ENCODE measurements at places on chromosomes 11 and 22.

DNA sequence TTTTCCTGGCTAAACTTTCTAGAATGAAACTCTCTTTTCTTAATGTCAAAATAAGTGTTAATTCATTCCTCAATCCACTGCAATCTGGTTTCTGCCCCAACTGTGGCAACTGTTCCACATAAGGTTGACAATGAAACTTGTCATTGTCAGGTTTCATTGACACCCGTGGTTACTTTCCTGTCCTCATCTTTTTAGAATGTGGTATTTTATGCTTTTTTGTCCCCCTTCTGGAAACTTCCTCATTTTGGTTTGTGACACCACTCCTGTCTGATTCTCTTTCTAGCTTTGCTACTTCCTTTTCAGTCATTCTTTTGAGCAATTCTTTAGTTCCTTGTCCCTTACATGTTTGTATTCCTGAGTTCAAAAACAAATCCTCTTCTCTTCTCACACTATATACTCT lies 7.5 kb upstream of the PDE3B start:
- DNase-seq, result no peak

DNA sequence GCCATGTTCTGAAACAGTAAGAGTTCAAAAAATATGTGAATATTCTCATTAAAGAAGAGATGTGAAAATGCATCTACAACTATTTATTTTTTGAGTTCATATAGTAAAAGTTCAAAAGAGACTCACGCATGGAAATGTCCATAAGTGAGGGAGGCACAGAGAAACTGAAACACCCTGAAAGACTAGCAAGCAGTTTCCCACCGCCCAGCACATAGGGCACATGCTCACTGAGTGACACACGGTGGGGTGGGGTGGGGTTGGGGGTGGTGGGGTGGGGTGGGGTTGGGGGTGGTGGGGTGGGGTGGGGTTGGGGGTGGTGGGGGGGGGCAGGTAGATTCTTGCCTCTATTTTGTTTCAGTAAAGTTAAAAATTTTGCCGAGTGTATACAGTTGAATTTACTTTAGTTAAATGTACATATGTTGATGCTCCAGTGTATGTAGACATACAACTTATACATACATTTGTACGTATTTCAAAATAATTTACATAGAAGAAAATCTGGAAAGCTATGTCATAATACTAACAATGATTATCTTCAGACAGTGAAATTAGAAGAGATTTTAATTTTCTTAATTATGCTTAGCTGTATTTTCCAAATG lies 6.3 kb downstream of the CCDC34 start:
- no peak for DNase-seq

GRCh38 chr11:21485006-21485405 lies 707.9 kb upstream of the ANO5 start:
- no peak for DNase-seq

GRCh38 chr11:31487848-31488247 lies 21.6 kb downstream of the IMMP1L start:
- DNase-seq, result peak; percentile 10

GRCh38 chr11:22343371-22344032 lies 5.3 kb downstream of the SLC17A6 start:
- DNase-seq, result no peak

- no peak for DNase-seq
Measured at GRCh38 chr22:47115921-47116320, 353.5 kb downstream of the TBC1D22A start.

DNA sequence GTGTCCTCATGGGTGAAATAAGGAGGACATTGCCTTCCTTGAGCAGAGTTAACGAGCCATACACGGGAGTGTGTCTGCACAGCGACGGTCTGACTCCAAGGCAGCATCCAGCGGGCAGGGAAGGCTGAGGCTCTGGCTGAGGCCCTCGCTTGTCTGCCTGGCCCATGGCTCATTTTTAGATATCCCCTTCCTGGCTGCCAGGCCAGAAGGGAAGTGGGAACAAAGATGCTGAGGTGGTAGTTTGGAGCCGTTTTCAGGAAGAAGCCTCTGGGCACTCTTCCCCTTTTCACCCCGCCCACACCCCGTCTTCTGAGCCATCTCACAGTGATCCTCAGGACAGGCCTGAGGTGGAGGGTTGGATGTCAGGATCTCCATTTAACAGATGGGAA lies 3.0 kb upstream of the SLCO2B1 start:
- DNase-seq, result no peak

DNA sequence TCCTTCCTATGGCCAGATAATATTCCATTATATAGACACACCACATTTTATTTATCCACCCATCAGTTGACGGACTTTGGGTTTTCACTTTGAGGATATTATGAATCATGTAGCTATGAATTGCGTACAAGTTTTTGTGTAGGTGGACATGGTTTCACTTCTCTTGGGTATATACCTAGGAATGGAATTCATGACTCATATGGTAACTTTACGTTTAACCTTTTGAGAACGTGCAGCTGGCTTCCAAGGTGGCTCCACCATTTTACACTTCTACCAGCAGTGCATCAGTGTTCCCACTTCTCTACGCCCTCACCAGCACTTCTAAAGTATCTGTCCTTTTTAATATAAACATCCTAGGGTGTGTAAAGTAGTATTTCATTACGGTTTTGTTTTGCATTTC lies 112.0 kb downstream of the PLEKHA7 start:
- no peak for DNase-seq

DNA sequence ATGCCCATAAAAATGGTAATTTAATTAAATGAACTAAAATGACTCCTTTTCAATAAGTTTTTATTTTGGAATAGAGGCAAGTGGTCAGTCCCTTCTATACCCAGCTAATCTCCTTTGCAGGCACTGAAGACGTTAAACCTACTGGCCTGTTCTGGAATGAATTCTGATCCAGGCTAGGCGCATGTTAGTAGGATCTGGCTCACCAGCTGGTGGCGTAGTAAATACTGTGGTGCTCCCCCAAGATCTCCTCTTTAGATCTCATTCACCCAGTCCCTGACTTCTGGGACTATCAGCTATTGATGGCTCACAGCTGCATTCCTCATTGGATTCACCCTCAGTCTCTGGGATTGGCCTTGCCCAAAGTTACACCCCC lies 173.7 kb upstream of the DDI1 start:
- no peak for DNase-seq

DNA sequence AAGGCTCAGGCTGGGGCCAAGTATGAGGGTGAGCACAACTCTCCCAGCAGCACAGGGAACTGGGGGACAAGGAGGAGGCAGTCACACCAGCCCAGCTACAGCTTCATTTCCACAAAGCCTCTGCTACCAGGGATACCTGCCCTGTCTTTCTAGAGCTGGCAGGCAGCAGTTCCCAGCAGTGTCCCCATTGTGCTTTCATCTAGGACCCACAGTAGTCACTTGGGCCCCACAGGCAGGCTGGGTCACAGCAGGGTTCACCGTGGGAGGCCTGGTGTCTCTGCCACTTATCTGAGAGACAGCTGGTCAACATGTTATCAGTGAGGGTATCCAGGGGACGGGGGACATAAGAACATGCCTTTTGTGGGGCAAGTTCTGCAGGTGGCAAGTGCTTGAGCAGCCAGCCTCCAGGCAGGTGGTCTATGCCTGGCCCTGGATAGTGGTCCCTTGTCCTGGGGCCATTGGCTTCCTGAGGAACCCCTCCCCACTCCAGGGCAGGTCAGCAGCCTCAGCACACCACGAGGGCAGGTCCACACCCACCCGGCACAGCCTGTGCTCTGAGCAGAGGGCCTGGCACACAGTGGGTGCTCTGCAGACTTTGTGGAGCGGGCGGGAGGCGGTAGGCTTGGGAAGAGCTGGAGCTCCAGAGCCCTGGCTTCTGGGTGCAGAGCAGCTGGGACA lies 29.9 kb downstream of the GNAZ start:
- DNase-seq, result no peak

- peak; percentile 87 for DNase-seq
Measured at GRCh38 chr22:36439481-36440271, 41.8 kb downstream of the TXN2 start.

DNA sequence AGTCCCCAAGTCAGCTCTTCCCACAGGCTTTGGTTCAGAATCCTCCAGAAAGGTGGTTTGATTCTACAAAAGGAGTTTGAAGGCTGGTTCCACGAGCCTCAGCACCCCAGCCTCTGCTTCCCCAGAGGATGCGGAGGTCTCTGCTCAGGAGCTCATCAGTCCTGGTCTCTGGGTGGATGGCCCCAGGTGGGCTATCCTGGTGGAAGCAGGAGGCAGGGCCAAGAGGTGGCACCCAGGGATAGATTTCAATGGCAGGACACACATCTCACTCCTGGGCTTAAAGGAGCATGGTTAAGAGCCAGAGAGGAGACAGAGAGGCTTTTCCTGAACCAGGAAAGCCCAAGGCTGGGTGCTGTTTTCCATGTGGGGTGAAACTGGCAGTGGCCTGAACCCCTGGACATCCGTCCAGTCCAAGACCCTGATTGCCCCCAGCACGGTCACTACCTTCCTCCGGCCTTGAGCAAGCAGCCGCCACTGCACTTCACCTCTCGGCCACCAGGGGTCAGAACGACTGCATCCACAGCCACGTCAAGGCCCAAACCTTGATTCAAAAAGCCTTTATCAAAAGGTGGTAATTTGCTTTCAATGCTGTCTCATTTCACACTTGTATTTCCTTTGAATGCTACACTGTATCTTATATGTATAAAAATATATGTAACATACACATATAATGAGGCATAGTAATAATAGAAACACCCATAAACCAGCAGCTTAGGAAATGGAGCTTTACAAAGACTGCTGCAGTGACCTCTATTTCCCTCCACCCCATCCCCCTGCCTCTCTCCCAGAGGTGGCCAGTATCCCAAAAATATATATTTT lies 19.3 kb upstream of the FXYD2 start:
- DNase-seq, result peak; percentile 16

DNA sequence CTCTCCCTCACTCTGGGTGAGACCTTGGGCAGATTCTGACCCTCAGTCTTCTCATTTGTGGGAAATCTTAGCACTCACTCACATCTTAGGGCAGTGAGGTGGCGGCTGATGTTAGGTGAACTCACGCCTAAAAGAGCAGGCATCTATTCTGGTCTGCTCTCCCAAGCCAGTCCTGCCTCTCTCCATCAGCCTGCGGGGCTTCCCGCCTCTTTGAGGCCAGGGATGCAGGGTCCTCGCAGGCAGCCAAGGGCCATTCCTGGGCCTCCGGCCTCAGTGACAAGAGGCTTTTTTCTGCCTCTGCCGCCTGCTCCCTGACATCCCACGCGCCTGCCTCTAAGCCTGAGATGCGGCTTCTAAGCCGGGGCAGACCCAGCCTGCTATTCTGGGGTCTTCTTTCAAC lies 13.8 kb upstream of the FGF4 start:
- no peak for DNase-seq

GRCh38 chr11:118144301-118145268 lies 8.0 kb downstream of the SCN4B start:
- DNase-seq, result no peak

DNA sequence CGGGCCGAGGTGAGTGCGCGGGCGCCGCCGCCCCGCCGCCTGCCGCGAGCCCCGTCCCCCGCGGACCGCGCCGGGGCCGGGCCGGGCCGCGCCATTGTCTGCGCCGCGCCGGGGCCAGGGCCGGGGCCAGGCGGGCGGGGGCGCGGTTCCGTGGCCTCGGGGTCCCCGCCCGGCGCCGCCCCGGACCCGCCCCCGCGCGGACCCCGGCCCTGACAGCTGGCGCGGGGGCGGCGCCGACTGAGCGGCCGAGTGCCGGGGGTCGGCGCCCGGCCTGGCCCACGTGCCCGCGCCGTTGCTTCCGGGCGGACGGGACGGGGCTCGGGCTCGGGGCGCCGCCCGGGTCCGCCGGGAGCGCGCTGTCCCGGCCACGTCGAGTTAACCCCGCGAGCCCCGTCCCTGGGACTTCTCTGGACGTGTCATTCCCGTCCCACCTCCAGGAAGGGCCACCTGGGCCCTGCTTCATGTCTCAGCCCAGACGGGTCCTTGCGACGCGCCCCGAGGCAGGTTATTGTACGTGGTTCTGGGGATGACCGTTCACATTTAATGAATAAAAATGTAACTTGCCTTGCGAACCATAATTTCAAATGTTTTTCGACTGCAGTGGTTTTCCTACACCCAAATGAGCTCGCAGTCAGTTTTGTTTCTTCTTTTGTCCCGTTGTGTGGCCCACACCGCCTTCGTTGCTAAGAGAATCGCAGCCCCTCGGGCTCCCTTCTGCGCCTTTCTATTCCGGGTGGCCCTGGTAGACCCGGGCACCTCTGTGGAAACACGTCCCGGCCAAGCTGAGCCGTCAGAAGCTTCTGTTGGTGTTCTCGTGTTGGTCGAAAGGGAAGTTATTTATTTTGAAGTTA lies 562 bp downstream of the ZBED4 start:
- DNase-seq, result no peak

DNA sequence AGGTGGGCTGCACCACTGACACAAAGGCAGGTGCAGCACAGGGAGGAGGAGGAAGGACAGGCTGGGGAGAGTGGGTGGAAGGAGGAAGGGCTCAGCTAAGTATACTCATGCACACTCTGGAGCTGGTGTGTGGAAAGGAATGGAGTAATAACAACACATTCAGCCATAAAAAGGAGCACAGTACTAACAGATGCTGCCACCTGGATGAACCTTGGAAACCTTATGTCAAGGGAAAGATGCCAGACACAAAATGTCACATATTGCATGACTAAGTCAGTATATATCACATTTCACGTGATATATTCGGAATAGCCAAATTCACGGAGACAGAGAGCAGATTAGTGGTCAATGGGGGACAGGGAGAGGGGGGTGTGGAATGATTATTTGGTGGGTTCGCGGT lies 389.6 kb upstream of the SYN3 start:
- no peak for DNase-seq

- DNase-seq, result no peak
Measured at GRCh38 chr11:73116636-73117035, 25.5 kb downstream of the FCHSD2 start.

DNA sequence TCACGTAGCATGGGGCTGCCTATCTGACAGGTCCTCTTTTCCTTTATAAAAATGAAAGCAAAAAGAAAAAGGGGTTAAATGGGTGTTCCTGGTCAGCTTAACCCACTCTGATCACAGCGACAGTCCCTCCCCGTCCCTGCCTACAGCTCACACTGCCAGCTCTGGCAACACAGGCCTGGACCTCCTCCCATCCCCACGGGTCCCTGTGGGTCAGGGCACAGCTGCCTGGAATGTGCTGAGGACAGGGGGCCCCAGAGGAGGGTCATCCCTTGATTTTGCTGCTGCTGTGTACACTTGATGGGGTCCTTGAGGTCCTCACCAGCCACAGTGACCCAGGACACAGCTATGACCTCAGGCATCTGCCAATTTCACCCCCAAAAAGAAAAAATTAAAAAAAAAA lies 29.6 kb upstream of the CYP2D6 start:
- DNase-seq, result no peak

DNA sequence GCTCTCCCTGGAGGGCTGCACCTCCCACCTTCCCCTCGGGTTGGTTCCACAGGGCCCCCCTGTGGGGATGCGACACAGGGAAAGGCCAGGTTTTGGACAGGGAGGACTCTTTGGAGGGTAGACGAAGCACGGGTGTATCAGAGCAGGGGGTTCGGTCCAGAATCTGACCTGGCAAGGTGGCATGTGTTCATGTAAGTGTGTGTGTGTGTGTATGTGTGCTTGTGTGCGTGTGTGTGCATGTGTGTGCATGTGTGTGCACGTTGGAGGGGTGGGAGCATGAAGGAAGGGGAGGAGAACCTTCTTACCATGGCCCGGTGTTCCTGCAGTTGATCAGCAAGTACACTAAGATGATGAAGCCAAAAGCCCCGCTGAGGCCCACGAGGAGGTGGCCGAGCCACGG lies 14.7 kb downstream of the IL2RB start:
- no peak for DNase-seq

- DNase-seq, result no peak
Measured at GRCh38 chr11:29163231-29163630, 853.6 kb downstream of the KCNA4 start.

Data from HS-5 (cell line).